ENCODE measurements at places on chromosomes 5 and 9. TPM values are rescaled to one million over a fixed set of nuclear protein-coding genes. Genes with fewer than 3 reads are reported as not detected.

ANKRD34B gene
- total RNA-seq: not detected

PCDH1 gene
- 85.3 TPM for total RNA-seq

HAVCR1 gene
- total RNA-seq: not detected

MPDZ gene
- total RNA-seq: 14.0 TPM

CSF2 gene
- total RNA-seq: not detected

TPPP gene
- total RNA-seq: 1.6 TPM

Data from bronchial epithelial cell (primary cell).